ENCODE measurements at places on chromosomes 5 and 9. TPM values are rescaled to one million over a fixed set of nuclear protein-coding genes. Genes with fewer than 3 reads are reported as not detected.

C9 gene
- total RNA-seq: not detected

HACD4 gene
- total RNA-seq: 8.7 TPM

JAKMIP2 gene
- total RNA-seq: 9.3 TPM

ISL1 gene
- 2.7 TPM for total RNA-seq

Data from uterus (tissue), 4 donors.